Breast epithelium (tissue), 4 donors: ENCODE measurements at places on chromosomes 4 and X. TPM values are rescaled to one million over a fixed set of nuclear protein-coding genes. Genes with fewer than 3 reads are reported as not detected.

L1CAM gene
- 0.29 TPM for total RNA-seq

- H3K4me1 ChIP-seq = no peaks in the 10 kb centered on the region
- DNase-seq = no peak
- no peak overlapping the region for H3K27ac ChIP-seq
- H3K4me3 ChIP-seq = no peak overlapping the region
- H3K36me3 ChIP-seq = no peaks in the 10 kb centered on the region
- H3K27me3 ChIP-seq = peaks cover 9% of the 10 kb centered on the region
Measured at GRCh38 chrX:148417934-148418333, 82.5 kb upstream of the AFF2 start.

CTPS2 gene
- total RNA-seq = 12.3 TPM

IL2RG gene
- 5.1 TPM for total RNA-seq

GRCh38 chr4:172975651-172976229 lies 192.9 kb upstream of the GALNT7 start:
- no peaks in the 10 kb centered on the region for H3K27me3 ChIP-seq
- H3K4me1 ChIP-seq = no peaks in the 10 kb centered on the region
- H3K4me3 ChIP-seq = no peak overlapping the region
- no peak for DNase-seq
